ENCODE measurements at places on chromosomes 3 and 15. TPM values are rescaled to one million over a fixed set of nuclear protein-coding genes. Genes with fewer than 3 reads are reported as not detected.

DNA sequence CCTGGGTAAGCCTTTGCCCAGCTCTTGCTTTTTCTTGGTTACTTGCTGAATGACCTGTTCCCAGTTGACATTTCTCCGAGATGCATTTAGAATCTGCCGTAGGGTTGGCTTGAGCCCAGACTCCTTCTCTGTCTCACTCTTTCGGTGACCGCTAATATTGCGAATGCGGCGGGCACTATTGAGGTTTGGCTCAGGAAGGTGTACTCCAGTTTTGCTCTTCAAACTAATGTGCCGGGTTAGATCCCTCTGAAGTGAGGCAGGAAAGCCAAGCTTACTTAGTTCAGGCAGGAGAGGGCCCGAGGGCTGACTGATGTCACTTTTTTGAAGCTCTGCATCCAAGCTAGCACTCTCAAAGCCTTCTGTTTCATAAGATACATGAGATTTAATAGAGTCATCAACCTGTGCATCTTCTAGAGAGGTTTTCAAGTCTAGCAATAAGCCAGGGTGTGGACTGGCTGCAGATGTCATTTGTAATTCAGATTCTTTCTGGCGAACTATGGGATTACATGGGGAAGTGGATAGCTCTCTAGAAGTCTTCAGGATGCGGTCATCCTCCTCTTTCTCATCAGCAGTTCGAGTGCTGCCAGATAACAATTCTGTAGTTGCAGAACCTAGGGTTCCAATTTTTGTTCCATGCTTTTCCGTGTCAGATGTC is 41.0 kb downstream of the ZNF106 start:
- DNase-seq: no peak
- H3K4me3 ChIP-seq: no peak overlapping the region
- no peaks in the 10 kb centered on the region for H3K27me3 ChIP-seq
- H3K27ac ChIP-seq: no peak overlapping the region
- H3K36me3 ChIP-seq: no peaks in the 10 kb centered on the region

DNA sequence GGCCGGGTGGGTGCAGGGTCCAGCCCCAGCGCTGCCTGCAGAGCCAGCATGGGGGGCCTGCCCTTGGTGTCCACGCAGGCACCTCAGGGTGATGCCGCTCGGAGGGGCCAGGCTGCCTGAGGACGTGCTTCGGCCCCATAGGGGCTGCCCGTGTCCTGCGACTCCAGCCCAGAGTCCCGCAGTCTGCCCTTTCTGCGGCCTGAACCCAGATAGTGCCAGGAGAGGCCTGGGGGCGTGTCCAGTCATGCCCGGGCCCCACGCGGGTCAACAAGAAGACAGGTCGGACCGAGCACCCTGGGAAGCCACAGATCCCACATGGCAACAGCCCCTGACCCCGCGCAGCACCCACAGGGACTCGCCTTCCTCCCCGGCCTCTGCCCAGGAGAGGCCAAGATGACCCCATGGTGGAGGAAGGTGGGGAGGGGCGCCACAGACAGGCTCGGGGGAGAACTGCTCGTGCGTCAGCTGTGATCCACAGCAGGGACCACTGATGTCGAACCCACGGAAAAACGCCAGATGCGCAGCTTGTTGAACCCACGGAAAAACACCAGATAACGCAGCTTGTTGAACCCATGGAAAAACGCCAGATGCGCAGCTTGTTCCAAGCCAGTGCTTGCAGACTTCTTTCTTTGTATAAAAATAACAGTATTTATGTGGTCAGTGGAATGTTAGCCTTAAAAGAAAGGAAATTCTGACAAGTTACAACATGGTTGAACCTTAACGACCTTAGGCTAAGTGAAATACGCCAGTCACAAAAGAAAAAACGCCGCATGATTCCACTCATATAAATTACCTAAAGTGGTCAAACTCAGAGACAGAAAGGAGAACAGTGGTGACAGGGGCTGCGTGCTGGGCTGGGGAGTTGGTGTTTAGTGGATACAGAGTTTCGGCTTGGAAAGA is 28.5 kb downstream of the CYFIP1 start:
- no peaks in the 10 kb centered on the region for H3K36me3 ChIP-seq
- peak overlapping the region; percentile 40 for H3K27ac ChIP-seq
- H3K4me3 ChIP-seq: no peak overlapping the region

- no peak overlapping the region for H3K27ac ChIP-seq
- DNase-seq: no peak
- no peaks in the 10 kb centered on the region for H3K27me3 ChIP-seq
- H3K4me3 ChIP-seq: no peak overlapping the region
Measured at GRCh38 chr3:70813311-70813710, 500.9 kb upstream of the MDFIC2 start.

The UBE2E2 gene
- 84.9 TPM for total RNA-seq

The ERICH6 gene
- not detected for total RNA-seq

The POLQ gene
- total RNA-seq: 0.24 TPM

The GATA2 gene
- total RNA-seq: 4.0 TPM

The CTXND1 gene
- total RNA-seq: 0.42 TPM

The HACD2 gene
- 12.6 TPM for total RNA-seq

All from ovary (tissue), 10 donors.